Activated T-cell treated with anti-CD3 and anti-CD28 coated beads, Interleukin-2, amount 50 U/mL, for 72 hours (primary cell): ENCODE measurements at places on chromosomes 13 and 19. TPM values are rescaled to one million over a fixed set of nuclear protein-coding genes. Genes with fewer than 3 reads are reported as not detected.

NAPSA gene
- 53.3 TPM for total RNA-seq

DNA sequence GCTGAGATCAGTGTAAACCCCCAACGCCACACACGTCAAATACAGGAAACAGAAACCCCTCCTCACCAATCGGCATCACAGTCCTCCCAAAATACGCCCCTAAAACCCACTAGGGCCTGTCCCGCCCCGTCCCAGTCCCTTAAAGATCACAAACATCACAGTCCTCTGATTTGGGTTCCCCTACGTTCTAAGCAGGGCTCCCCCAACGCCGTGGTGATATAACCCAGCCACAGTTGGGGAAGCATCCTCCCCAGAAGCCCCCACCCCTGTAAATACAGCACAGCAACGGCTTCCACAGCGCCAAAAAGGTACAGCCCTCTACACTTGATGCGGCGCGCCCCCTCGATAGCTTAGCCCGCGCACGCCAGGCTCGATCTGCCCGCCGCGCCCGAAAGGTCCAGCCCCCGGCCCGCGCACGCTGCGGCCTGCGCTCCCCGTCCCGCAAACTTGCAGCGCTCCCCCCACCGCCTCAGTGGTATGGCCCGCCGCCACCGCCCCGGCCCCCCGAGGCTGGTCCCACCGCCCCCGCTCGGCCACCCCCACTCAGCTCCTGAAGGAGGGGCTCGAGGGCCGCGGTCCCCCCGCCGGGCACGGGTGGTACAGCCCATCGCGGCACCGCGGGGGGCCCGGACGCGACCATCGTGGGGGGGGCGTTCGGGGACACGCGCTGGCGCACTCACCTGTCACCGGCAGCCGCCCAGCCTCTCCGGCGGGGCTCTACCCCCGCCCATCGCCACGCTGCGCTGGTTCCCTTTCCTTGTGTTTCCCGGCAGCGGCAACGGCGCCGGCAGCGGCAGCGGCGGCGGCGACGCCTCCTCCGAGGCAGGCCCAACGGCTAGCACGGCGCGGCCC lies at the start of gene AKT2:
TSS of gene AKT2 (minus strand) at position 845 of the 852 bp plus-strand sequence. CDS start 20,078 bp downstream, outside the sequence.
- DNase-seq, result peak; percentile 84

PRR22 gene
- 4.7 TPM for total RNA-seq

- no peak for DNase-seq
Observed at GRCh38 chr13:113138792-113139551, 16.4 kb downstream of the F10 start.

DNA sequence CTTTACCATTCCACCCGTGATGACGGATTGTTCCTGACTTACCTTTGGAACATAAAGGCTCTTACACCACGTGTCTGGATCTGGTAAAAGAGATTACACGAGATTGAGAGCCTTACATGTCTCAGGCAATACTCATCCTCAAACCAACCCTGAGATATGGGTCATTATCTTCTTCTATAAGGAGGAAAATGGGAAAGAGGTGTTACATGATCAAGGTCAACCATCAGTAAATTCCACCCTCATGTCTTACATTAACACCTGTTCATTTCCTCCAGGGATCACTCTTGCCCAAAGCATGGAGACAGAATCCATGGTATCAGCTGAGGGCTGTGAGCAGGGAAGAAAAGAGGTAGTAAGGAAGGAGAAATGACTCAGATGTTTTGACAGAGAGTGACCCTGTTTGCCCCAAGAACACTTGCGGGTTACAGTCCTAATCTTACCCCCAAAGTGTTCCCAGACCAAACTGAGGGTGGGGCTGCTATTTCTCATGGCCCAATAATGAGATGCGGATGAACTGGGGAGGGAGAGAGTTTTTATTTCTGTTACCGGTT lies 19.6 kb downstream of the LILRB4 start:
- DNase-seq, result no peak

NCAN gene
- 0.14 TPM for total RNA-seq

STARD13 gene
- 0.50 TPM for total RNA-seq

- DNase-seq, result no peak
Observed at GRCh38 chr13:41802684-41803444, 158.0 kb downstream of the VWA8 start.
